ENCODE measurements at places on chromosomes 3 and 15.

GRCh38 chr3:49305608-49306007, 28.6 kb upstream of the C3orf62 start:
- DNase-seq = no peak

GRCh38 chr3:112411425-112411824, 78.5 kb downstream of the CD200 start:
- no peak for DNase-seq

- DNase-seq = no peak
Observed at GRCh38 chr3:34534013-34534412, 735.6 kb downstream of the PDCD6IP start.

DNA sequence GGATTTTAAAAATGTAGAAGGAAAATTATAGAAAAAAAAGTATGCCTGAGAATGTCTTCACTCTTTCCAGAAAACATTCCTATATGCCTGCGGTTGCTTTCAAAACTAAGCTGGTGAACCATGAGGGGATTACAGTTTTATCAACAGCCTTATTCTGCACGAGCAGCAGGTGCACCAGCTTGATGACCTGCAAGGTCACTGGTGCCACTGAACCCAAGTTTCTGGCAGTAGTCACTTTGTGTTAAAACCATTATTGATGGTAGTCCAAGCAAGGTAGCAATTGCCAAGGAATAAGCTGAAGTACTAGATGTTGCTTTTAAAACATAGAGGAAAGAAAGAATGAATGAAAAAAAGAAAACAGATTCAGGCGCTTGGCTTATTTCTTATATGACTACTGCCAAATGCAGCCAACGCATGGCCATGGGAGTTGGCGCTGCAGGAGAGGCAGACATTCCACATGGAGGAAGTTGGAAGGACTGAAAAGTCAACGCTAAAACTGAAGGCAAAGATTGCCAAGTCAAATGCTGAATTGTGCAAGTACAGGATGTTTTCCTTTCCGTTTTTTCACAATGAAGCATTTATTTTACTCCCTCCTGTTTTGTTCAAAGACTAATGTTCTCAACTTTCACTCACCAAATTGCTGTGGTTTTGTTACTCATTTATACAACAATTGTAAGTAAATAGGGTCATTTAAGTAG, 601.4 kb downstream of the CADM2 start:
- DNase-seq = no peak

- DNase-seq = no peak
Observed at GRCh38 chr3:150022381-150023238, 51.9 kb upstream of the PFN2 start.

GRCh38 chr15:80597076-80597475, 98.0 kb upstream of the ABHD17C start:
- DNase-seq = no peak

- DNase-seq = no peak
Observed at GRCh38 chr3:8968375-8968882, 5.2 kb upstream of the RAD18 start.

DNA sequence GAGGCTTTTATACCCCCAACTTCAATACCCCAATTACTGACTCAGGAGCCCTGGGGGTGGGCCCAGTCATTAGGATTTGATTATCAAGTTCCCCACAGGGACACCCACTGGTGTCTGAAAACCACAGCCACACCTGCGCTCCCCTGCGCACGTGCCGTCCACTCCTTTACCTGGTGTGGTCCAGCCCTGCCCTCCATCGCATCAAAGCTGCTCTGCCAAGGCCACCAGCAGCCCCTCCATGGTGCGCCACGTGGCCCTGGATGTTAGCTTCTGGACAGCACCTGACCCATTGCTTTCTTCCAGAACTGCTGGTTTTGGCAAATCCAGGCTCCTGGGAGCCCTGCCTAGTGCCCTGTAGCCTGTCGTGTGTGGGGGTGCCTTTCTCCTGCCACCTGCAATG, 136.3 kb downstream of the NSMCE3 start:
- no peak for DNase-seq

Measured in erythroblast (primary cell).